ENCODE measurements at places on chromosomes 1 and 21. TPM values are rescaled to one million over a fixed set of nuclear protein-coding genes. Genes with fewer than 3 reads are reported as not detected.

The HSD11B1 gene
- not detected for total RNA-seq

The C1orf185 gene
- not detected for total RNA-seq

The OTUD3 gene
- total RNA-seq = 2.6 TPM

The MAPKAPK2 gene
- total RNA-seq = 24.6 TPM

The SPRR1B gene
- total RNA-seq = not detected

Data from lung microvascular endothelial cell (primary cell).